GM13977 (cell line): ENCODE measurements at places on chromosomes 2 and 18.
A peak's percentile ranks its signal among the peaks of the same experiment; 100 is the strongest.

GRCh38 chr2:12277241-12278034 is 439.3 kb upstream of the TRIB2 start:
- no peak for DNase-seq

- no peak for DNase-seq
These were observed 571.2 kb upstream of the TNP1 start for GRCh38 chr2:217430916-217431576.

- DNase-seq, result no peak
These were observed 132.6 kb upstream of the RBBP8 start for GRCh38 chr18:22800551-22800951.

- peak; percentile 59 for DNase-seq
These were observed 31.6 kb upstream of the SNORC start for GRCh38 chr2:232838406-232838874.

- no peak for DNase-seq
These were observed 57.2 kb downstream of the TNP1 start for GRCh38 chr2:216802516-216803215.

- DNase-seq, result no peak
These were observed 52.8 kb downstream of the SLC4A1AP start for GRCh38 chr2:27716301-27717069.

GRCh38 chr18:23619388-23619881 is 33.1 kb upstream of the NPC1 start:
- DNase-seq, result no peak

DNA sequence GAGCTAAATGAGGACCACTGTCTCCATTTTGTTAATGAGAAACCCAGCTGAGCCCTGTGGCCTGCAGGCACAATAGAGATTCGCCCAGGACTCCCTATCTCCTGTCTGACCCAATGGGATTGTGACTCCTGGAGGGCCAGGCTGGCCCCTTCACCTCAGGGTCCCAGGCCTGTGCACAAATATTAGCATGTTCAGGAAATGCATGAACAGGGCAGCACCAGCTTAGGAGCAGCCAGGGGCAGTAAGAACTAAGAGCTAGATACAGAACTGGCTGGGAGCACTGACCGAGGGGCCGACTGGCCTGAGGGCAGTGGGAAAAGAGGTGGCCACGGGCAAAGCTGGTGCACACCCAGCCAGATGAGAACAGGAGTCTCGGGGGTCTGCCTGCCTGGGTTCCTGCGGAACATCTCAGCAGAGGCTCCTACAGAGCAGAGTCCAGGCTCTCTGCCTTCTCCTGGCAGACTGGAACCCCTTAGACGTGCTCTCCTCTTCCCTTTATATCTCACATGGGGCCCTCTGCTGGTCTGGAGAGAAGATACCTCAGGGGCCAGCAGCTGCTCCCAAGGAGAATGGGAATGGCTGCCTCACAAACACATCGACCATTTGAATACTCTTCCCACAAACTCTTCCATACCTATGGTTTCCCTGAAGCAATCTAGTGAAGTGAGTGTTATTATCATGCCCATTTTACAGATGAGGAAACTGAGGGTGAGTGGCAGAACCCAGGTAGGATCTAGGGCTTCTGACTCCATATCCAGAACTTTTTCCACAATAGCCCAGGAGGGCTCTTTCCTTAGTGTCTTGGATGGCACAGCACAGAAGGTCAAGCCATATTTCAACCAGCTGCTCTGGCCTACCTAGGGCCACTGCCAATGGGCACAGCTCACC is 77.6 kb upstream of the OTOF start:
- no peak for DNase-seq

- DNase-seq, result no peak
These were observed 167.5 kb downstream of the AGAP1 start for GRCh38 chr2:235661167-235661937.

DNA sequence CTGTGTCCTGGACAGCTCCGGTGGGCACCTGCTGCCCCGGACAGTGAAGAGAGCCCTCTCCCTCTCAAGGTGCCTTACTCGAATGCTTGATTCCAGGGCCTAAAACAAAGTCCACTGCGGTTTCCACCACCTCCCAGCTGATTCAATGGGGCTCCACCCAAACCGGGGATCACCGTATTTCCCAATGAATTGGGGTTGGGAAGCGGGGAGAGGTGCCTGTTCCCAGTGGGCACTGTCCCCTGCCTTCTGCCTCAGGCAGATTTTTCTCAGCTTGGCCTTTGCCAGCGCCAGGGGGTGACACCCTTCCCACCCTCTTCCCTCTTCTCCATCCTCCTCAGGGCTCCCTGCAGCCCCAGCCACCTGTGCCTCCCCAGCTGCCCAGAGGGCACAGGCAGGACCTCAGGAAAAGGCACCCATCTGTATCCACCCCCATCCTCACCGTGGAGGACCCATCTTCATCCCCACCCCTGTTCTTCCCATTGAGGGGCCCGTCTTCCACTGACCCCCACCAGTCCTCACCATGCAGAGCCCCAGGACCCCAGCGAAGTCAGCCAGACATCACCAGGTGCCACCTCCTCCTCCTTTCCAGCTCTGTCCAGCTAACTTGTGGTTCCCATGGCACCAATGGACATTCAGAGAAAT is 66.7 kb upstream of the HPCAL1 start:
- DNase-seq, result no peak

DNA sequence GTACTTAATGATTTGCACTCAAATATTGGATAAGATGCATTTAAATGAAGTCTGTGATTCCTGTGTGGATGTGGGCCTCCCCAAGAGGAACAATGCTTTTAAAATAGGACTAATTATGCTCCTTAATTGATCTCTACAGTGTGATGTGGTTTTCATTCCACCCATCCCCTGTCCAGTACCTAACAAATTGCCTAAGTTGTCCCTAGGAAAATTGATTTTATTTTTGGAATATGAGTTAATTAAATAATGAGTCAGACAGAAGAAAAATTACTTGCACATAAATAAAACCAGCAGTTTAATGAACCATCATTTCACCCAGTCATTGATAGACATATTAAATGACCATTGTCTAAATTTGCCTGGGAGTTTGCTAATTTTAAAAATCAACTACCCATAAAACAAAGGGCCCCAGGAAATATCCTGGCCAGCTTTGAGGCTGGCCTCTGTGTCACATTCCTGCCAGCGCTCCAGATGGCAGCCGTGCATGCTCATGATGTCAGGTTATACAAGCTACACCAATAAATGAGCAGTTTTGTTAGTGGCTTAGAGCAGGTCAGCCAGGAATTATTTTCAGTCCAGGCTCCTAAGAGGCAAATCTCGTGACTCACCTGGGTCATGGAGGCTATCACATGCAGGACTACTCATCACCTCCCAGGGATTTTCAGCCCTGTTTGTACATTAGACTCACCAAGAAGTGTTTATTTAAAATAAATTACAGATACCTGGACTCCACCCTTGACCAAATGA is 31.9 kb downstream of the ABHD3 start:
- no peak for DNase-seq

GRCh38 chr2:149483004-149483605 is 104.5 kb downstream of the MMADHC start:
- no peak for DNase-seq

- DNase-seq, result no peak
These were observed 4.4 kb downstream of the ACTG2 start for GRCh38 chr2:73897240-73897583.

DNA sequence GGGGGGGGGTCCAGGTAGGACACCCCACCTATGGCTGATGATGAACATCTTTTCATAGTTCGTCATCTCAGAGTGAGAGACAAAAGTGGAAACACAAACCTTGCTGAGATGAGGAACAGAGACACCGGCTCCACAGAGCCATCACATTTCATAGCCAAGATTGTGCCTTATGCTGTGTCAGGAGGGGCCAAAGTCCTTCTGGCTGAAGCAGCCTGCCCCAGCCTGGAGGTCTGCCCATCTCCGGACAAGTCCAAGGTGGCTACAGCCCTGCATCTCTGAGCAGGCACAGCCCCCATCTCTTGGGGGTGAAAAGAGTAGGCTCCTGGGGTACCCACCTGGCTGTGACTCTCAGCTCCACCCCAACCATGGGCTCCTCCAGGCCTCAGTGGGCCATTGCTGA is 70.3 kb downstream of the ZBTB7C start:
- DNase-seq, result no peak

GRCh38 chr2:43345391-43345813 is 119.0 kb upstream of the ZFP36L2 start:
- no peak for DNase-seq

DNA sequence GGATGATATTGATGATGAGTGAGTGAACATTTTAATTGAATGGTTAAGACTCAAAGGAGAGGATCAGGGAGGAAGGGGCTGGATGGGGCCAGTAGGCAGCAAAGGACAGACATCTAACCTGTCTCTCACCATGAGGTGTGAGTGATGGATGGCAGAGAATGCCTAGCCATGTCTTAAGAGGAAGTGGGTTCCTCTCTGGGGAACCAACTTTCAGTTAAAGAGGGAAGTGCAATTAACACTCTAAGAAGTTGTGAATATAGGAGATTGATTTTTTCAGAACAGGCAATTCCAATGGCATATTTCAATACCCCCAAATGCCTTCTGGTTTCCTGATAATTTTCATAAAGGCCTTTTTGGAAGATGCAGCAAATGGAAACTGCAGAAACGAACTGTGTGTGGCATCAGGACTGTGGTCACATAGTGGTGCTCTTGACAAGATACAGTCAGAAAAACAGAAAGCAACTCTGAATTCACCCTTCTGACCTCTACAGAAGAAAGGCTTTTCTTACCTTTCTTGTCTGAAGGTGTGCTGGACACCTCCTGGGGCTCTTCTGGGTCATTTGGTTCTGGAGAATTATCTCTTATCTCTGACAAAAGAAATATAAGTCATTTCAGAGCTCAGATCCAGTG is 10.2 kb downstream of the SP110 start:
- no peak for DNase-seq

DNA sequence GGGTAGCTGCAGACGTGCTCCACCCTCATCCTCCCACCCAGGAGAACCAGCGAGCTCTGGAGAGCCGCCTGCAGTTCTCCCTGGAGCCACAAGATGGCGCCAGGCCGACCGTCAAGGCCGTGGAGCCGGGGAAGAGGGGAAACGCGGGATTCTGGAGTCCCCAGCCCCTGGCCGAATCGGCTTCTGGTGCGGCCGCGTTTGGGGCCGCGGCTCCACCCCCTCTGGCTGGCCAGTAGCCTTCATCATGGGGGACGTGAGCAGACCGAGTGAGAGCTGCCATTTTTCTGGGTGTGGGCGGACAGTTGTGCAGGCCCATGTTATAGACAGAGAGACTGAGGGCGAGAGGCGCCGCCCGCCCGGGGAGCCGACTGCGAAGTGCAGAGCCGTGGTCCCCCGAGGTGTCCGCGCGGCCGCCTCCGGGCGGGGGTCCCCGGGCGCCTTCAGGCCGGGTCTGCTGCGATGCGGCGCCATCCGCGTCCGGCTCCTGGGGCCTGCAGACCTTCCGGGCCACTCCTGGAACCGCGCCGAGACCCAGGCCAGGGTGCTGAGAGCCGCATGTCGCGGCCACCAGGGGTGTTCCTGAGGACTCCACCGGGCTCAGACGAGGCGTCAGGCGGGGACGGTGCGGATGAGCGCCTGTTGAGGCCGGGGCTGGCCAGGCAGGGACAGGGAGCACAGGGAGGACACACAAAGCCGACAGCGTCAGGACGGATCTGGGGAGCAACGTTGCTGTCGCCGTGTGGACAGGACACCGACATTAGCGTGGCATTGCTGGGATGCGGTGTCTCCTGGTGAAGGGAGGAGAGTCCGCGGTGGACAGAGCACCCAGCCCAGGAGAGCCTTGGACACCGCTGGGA is 418.2 kb upstream of the HS6ST1 start:
- DNase-seq, result peak; percentile 90

GRCh38 chr18:76412010-76412817 is 82.8 kb downstream of the ZNF516 start:
- no peak for DNase-seq

DNA sequence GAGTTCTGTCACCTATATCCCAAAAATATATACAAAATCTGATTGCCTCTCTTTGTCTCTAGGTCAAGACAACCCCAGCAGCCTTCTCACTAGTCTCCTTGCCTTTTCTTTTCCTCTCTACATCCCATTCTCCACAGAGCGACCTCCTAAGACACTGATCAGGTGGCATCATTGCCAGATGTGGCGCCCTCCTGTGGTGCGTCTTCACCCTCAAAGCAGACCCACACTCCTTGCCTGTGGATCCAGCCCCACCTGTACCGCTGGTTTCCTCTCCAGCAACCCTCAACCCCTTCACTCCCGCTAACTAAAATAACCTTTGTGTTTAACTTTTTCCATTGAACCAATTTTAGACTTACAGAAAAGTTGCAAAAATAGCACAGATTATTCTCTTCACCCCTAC is 273.3 kb downstream of the GLI2 start:
- DNase-seq, result no peak

DNA sequence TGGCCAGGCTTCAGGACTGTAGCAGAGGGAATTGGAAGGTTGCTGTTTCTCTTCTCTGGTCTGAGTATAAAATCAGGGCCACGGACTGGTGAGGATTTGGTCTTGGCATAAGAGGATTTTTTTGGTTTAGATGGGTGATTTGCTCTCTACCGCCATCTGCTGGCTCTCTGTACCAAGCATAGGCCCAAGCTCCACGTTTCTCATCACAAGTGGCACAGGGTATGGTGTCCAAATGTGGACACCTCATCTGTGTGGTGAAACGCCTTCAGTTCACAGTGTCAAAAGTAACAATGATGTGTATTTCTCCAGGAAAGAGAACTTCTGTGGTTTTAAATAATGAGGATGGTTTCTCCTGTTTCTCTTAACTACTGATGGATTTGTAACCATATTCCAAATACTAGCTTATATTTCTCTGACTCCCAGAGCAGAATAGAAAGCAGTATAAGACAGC is 115.1 kb downstream of the EML6 start:
- peak; percentile 57 for DNase-seq

GRCh38 chr2:205607146-205607545 is 75.2 kb upstream of the NRP2 start:
- no peak for DNase-seq

DNA sequence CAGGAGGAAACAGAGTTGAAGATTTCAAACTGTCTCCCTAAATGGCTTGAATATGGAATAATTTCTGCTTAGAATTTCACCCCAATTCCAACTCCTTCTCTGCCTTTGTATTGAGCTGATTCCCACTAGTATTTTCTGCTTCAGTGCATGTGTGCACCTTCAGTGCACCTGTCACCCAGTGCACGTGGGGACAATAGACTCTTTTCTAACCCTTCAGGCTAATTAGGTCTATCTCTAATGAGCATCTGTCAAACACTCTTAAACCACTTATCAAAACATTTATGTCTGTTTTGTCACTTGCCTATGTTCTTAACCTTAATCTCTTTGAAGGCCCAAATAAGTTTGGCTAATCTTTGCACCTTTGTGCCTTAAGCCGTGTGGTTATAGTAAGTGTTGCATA is 232.0 kb upstream of the NETO1 start:
- no peak for DNase-seq

DNA sequence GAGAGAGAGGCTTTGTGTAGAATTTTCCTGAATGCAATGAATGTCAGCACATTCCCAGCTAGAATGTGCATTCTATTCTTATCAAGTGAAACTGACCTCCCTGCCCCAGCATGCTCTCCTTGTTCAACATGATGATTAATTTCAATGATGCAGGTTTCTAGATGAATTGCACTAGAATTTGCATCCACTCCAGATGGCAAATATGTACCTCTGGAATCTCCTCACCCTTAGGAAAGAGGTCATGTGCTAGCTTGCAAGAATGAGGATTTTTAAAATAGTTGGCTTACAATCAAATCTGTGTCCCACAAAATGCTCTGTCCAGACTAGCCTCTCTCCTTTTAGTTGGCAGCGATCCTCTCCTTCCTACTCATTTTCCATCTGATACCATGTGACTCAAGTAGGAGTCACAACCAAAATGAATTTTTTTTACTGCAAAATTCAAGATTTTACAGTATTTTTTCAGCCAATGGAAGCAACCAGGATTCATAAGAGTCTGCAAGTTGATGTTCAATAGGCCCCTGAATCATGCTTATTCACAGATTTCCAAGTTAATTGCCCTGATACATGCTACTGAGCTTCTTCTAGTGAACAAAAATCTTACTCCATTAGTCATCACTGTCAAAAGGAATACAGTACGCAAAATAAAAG is 21.0 kb upstream of the STAT4 start:
- no peak for DNase-seq
